ENCODE measurements at places on chromosomes 3 and 15. TPM values are rescaled to one million over a fixed set of nuclear protein-coding genes. Genes with fewer than 3 reads are reported as not detected.
A peak's percentile ranks its signal among the peaks of the same experiment; 100 is the strongest.

GOLGA6B gene
- total RNA-seq = 0.13 TPM

- no peak for ATAC-seq
Observed at GRCh38 chr15:96066126-96066525, 264.4 kb upstream of the NR2F2 start.

C2CD4B gene
- total RNA-seq = 1.5 TPM

SLC30A4 gene
- total RNA-seq = 1.1 TPM

DNA sequence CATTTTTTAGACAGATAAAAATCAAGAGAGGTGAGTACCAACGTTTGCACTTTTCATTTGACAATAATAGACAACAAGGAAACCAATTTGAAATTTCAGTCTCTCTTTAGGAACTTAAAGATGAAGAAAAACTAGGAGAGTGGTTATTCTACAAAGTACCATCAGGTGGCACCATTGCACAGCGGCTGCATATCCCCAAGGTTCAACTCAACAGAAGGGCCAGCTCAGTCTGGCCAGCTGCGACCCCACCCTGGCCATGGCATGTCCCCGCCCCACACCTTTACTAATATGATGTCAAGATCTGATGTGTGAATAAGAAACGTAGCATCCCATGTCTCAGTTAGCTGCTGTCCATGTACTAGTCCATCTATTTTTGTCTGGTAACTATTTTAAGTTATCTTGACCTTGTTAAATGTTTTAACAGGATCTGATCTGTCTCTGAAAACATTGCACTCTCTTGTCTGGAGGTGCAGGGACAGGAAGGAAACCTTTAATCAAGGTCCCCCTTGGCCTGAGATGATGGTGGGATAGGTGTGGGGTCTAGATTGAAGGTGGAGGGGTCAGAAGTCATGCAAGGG lies 35.5 kb upstream of the CGNL1 start:
- ATAC-seq = peak; percentile 56

DNA sequence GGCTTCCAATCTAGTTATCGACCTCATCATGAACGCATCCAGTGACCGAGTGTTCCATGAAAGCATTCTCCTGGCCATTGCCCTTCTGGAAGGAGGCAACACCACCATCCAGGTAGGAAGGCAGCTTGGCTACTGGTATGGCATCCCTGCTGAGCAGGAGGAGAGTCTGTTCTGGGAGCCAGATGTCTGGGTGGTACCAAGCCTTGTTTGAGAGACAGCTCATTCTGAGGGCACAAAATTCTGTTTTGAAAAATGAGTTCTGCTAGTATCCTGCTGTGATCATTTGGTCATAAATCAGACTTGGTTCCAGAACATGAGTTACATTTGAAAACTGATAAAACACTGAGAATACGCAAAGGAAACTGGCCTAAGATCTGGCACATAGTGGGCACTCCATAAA lies 242.1 kb downstream of the ITPR1 start:
- ATAC-seq = no peak

DNA sequence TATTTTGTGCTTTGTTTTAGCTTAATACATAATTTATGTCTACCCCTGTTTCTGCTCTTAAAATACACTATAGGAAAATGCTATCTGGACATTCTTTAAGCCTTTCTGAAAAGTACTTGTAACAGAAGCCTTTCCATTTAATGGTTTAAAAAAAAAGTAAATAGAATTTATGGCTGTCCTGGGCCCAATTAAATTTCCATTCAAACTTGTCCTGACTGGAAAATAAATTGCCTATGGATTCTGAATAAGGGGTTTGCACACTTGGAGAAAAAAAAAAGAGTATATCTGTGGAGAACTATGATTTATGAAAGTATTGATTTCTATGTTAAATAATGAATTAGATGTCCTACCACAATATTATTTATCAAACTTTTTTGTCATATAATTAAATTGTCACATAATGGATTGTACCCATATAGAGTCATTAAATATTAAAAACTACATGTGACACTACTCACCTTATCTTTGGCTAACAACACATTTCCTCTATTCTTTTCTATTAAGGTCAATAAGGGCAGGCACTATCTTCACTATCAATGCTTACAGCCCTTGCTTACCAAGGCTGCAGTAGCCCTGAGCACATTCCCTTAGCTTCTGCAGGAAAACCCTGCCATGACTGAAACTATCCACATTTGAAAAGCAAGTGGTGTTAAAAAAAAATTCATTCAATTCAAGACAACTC lies 396.1 kb upstream of the ROBO2 start:
- ATAC-seq = no peak

- peak; percentile 25 for ATAC-seq
Observed at GRCh38 chr3:196643201-196643749, 3.8 kb downstream of the NRROS start.

CYP11A1 gene
- total RNA-seq = not detected

GRCh38 chr15:91408476-91409076 lies 308.5 kb downstream of the SV2B start:
- ATAC-seq = no peak

DNA sequence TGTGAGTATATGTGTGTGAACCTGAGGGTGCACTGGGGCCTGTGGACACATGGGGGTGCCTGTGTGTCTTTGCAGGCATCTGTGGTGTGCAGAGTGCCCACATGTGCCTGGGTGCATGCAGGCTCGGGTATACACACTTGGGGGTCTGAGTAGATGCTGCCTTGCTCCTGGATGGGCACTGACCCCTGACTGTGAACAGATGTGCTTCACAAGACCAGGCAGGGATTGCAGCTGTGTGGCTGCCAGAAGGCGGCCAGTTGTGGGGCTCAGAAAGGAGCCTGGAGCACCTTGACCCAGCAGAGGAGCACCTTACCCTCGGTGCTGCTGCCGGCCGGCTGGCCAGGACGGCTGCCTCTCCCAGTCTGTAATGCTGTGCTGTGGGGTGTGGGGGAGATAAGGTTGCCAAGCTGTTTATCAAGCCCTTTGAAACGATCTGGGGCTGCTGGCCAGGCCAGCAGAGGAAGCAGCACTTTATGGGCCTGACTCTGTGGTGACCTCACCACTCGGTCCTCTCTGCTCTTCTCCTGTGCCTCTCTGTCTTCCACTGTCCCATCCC lies 55.5 kb upstream of the MRPS22 start:
- no peak for ATAC-seq

RETNLB gene
- not detected for total RNA-seq

DNA sequence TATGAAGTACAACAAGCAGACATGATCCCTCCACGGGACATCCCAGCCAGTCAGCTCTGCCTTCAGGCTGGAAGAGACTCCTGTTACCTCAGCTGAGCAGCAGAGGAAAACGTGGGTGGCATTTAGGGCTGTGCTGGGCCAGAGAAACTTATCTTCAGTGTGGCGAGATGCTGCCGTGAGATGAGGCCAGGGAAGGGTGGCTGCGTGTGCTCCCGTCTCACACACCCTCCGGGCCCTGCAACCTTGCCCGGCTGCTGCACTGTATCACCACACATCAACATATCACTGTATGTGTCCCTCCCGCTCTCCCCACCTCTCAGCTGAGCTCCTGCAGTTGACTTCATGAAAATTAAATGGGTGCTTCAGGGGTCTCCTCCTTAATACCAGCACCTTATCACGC lies 23.4 kb downstream of the BMF start:
- peak; percentile 32 for ATAC-seq

- no peak for ATAC-seq
Observed at GRCh38 chr3:133532951-133533350, 40.5 kb upstream of the CDV3 start.

NOX5 gene
- total RNA-seq = not detected

PIF1 gene
- total RNA-seq = 44.4 TPM

ST8SIA2 gene
- total RNA-seq = not detected

- no peak for ATAC-seq
Observed at GRCh38 chr3:99128235-99128634, 226.7 kb upstream of the DCBLD2 start.

ACAA1 gene
- total RNA-seq = 67.5 TPM

GRCh38 chr3:188661806-188662205 lies 507.8 kb downstream of the LPP start:
- no peak for ATAC-seq

- ATAC-seq = no peak
Observed at GRCh38 chr15:90921887-90922286, 10.5 kb downstream of the HDDC3 start.

GRCh38 chr3:173733029-173733652 lies 335.6 kb downstream of the NLGN1 start:
- no peak for ATAC-seq

GRCh38 chr15:91522605-91523332 lies 330.7 kb upstream of the SLCO3A1 start:
- ATAC-seq = peak; percentile 33

GRCh38 chr3:15315003-15315402 lies 17.4 kb downstream of the SH3BP5 start:
- ATAC-seq = peak; percentile 30

- no peak for ATAC-seq
Observed at GRCh38 chr3:146485297-146485696, 15.9 kb upstream of the PLSCR2 start.

- no peak for ATAC-seq
Observed at GRCh38 chr3:24773798-24774197, 279.1 kb upstream of the THRB start.

SAMD7 gene
- total RNA-seq = not detected

RTP4 gene
- total RNA-seq = 0.98 TPM

GRCh38 chr15:43473885-43474284 lies 19.1 kb downstream of the TP53BP1 start:
- no peak for ATAC-seq

GOLGA6A gene
- total RNA-seq = not detected

DNA sequence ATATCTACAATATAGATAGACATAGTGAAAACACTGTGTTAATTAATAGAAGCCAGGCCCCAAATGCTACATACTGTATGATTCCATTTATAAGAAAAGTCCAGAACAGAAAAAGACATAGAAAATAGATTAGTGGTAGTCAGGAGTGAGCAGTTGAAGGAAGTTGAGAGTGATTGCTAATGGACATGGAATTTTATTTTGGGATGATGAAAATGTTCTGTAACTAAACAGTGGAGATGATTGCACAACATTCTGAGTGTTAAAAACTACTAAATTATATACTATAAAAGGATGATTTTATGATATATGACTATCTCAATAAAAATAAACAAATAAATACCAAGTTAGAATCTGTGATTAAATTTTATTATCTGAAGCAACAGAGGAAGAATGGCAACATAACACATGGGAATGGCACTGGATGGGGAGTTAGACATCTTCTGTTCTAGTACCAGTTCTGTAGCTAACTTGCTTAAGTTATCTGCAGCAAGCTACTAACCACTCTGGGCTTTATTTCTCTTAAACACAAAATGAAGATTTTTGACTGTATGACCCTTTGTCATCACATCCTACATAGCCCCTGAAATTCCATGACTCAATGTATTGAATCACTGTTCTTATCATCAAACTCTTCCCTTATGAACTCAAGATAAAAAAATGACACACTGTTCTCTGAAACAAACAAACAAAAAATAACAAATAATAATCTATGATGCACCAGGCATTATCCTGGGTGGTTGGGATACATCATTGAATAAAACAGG lies 612.7 kb downstream of the TBL1XR1 start:
- no peak for ATAC-seq

- no peak for ATAC-seq
Observed at GRCh38 chr3:111084911-111085310, 13.3 kb downstream of the NECTIN3 start.

- ATAC-seq = no peak
Observed at GRCh38 chr3:25548836-25549235, 115.9 kb downstream of the TOP2B start.

DNA sequence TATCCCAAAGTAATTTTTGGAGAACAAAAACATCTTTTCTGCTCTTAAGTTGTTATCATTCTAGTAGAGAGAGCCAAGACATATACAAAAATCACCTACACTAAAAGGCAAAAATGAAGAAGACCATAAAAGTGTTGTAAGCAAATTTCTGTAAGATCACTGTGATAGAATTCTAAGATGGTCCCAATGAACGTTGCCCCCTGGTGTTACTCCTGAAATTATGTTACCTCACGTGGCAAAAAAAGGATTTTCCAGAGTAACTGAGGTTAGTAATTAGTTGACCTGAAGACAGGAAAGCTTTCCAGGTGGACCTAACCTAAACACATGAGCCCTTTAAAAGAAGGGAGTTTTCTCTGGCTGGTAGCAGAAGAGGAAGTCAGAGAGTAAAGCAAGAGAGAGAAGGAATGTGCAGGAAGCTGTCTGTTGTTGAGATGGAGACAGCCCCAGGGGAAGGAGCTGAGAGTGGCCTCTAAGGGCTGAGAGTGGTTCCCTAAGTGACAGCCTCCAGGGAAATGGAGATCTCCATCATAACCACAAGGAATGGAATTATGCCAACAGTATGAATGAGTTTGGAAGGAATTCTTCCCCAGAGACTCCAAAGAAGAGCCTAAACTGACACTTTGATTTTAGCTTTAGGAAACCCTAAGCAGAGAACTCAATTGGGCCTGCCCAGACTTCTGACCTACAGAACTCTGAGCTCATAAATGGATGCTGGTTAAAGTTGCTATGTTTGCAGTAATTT lies 205.9 kb downstream of the CD47 start:
- no peak for ATAC-seq

RBMS3 gene
- 5.8 TPM for total RNA-seq

CYP8B1 gene
- not detected for total RNA-seq

DNA sequence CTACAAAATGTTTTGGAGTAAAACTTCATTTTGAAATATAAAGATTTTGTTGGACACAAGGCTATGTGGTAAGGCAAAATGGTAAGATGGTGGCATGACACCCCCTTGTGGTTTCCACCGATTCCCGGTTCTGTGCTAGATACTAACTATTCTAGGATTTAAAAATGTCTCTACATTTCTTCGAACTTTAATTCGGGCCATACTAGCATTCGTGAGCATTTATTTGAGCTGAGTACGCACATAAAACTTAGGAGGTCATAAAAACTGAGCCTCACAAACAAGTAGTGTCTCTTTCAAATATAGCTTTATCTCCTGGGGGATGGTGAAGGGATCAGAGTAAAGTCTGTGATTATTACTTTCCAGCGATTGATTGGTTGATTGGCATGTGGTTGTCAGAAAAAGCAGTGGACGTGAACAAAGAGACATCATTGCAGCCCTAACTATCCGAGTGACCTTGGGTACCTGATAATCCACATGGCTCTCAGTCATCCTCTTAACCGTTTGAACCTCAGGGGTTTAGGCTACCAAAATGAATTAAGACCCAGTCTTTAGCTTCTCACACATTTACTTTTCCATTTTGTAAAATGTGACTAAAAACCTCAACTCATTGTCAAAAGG lies 1.1 kb upstream of the ZNF639 start:
- no peak for ATAC-seq

OXTR gene
- total RNA-seq = 3.6 TPM

XXYLT1 gene
- 7.0 TPM for total RNA-seq

RGMA gene
- total RNA-seq = 0.15 TPM

- ATAC-seq = no peak
Observed at GRCh38 chr3:125212091-125212508, 448 bp downstream of the SLC12A8 start.

CHMP2B gene
- total RNA-seq = 22.0 TPM

PLS1 gene
- total RNA-seq = 5.4 TPM

GRCh38 chr3:104669083-104669482 lies 697.6 kb upstream of the ALCAM start:
- no peak for ATAC-seq

TLR9 gene
- 0.30 TPM for total RNA-seq

GRCh38 chr15:49742381-49742780 lies 121.5 kb downstream of the DTWD1 start:
- no peak for ATAC-seq
